ENCODE measurements at places on chromosomes 1 and 21. TPM values are rescaled to one million over a fixed set of nuclear protein-coding genes. Genes with fewer than 3 reads are reported as not detected.

The NIT1 gene
- total RNA-seq, result 17.4 TPM

The CR1 gene
- total RNA-seq, result 0.03 TPM

The IER5 gene
- 20.3 TPM for total RNA-seq

The NPL gene
- total RNA-seq, result 2.8 TPM

The LCE3D gene
- not detected for total RNA-seq

The BSDC1 gene
- total RNA-seq, result 75.7 TPM

The NUP210L gene
- not detected for total RNA-seq

The LYPD8 gene
- 0.51 TPM for total RNA-seq

The NLRP3 gene
- 3.8 TPM for total RNA-seq

DNA sequence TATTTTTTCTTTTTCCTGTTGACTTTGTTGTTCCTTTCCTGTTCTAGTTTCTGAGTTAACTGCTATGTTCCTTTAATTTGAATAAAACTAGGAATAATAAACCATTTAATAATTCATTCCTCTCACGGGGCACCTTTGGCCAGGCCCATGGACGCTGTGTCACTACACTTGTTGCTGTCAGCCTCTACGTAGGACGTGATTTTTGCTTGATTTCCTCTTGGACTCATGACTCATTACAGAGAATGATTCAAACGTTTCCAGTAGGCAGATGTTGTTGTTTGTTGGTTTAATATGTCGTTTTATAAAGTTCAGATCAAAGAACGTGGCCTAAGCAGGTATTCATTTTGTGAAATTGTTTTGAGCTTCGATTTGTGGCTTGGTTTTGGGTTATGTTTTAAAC lies 9.1 kb upstream of the SLC19A1 start:
- DNase-seq, result peak; percentile 76

- no peak for DNase-seq
Observed at GRCh38 chr1:154743526-154744036, 126.5 kb downstream of the KCNN3 start.

DNA sequence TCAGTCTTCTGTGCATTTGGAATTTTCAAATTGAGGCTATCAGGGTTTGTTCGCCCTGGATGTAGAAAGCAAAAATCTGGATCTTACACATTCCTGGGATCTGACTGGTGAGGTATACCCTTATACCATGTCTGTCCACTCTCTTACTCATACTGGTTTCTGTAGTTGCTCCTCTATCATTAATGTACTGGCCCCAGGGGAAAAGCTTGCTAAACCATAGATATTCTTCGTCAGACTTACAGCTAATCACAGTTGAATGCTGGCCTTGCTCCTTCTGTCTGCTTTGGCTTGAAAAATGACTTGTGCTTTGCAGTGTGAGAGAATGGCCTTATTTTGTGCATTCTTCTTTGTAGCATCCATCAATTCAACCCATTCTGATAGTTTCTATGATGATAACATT lies 30.5 kb downstream of the TBCE start:
- peak; percentile 60 for DNase-seq

- DNase-seq, result peak; percentile 95
Observed at GRCh38 chr1:64623750-64624191, 121.1 kb upstream of the RAVER2 start.

- no peak for DNase-seq
Observed at GRCh38 chr1:20172033-20172590, 13.8 kb upstream of the UBXN10 start.

GRCh38 chr1:43558346-43558841 lies 27.7 kb downstream of the PTPRF start:
- DNase-seq, result no peak

GRCh38 chr1:85554630-85555327 lies 25.8 kb upstream of the CCN1 start:
- peak; percentile 78 for DNase-seq

GRCh38 chr21:37461479-37461878 lies 94.9 kb downstream of the DYRK1A start:
- no peak for DNase-seq

DNA sequence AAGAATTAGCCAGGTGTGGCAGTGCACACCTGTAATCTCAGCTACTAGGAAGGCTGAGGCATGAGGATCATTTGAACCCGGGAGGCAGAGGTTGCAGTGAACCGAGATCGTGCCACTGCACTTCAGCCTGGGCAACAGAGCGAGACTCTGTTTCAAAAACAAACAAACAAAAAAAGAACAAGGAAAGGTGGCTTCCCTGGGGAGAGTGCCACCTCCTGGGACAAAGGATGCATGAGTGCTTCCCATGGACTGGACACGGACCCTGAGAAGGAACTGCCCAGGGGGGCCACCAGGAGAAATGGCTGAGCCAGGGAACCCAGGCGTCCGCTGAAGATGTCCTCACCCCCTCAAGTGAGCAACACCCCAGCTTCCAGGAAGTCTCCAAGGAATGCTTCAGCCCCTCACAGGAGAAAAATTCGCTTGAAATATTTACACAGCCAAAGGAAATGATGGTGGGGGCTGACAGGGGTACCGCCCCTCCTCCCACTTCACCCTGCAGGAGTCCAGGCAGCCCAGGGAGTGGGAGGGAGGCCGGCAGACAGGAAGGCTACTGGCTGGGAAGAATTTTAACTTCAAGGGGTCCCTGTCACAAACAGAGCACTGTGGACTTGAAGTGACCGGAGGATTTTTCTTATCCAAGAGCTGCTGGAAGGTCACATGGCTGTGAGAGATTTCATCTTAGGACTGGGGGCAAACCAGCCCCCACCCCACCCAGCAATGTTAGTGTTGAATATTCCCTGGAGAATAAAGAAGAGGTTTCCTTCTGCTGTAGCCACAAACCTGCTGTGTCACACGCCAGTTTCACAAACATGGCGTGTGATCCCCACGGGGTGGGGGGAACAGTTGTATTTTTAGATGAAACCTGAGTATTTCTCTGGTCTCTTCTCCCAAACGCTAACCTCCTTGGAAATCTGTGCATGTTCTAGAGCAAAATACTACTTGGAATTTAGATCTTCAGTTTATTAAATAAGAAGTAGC lies 90.8 kb upstream of the SLC25A33 start:
- no peak for DNase-seq

DNA sequence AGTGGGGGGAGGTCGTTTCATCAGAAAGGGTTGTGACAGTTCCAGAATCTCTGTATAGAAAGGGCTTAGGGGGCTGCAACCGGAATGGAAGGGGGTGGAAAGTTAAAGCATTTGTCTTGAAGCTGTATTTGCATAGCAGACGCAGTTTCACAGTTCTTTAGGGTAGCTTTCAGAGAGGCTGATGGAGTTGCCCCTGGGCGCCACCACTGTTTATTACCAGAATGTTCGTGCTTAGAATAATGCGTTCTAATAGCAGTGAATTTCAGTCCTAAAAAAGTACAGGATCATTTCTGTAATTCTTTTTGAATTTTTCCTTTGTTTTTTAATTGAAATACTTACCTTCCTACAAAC lies 1.3 kb downstream of the EXO1 start:
- DNase-seq, result no peak

- DNase-seq, result no peak
Observed at GRCh38 chr1:151570819-151571218, 30.7 kb downstream of the TUFT1 start.

GRCh38 chr1:27710574-27710973 lies 15.2 kb upstream of the FAM76A start:
- no peak for DNase-seq

- DNase-seq, result no peak
Observed at GRCh38 chr1:77831566-77831965, 52.1 kb downstream of the MIGA1 start.

- peak; percentile 94 for DNase-seq
Observed at GRCh38 chr1:117093870-117094621, 27.5 kb downstream of the TRIM45 start.

DNA sequence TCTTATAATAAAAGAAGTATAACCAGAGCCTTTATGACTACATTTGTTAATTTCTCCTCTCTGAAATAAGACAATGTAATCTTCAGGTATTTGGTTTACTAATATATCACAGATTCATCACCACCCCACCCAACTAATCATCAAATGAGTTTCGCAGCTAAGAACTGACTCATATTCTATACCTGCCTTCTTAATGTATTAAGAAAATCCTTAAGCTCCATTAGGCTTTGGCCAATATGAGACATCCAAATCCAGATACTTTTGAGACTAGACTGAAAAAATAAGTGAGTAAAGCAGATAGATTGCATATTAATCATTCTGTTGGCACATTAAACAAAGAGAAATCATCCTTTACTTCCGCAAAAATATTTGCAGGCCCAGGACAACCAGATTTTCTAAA lies 18.7 kb upstream of the FMO2 start:
- DNase-seq, result no peak

GRCh38 chr1:54398963-54399528 lies 7.1 kb downstream of the SSBP3 start:
- no peak for DNase-seq

Measured in Daoy (cell line).